Astrocyte of the cerebellum (primary cell): ENCODE measurements at places on chromosomes 3 and 15.
A peak's percentile ranks its signal among the peaks of the same experiment; 100 is the strongest.

- no peak for DNase-seq
These were observed 39.4 kb upstream of the FRMD4B start for GRCh38 chr3:69425249-69425648.

DNA sequence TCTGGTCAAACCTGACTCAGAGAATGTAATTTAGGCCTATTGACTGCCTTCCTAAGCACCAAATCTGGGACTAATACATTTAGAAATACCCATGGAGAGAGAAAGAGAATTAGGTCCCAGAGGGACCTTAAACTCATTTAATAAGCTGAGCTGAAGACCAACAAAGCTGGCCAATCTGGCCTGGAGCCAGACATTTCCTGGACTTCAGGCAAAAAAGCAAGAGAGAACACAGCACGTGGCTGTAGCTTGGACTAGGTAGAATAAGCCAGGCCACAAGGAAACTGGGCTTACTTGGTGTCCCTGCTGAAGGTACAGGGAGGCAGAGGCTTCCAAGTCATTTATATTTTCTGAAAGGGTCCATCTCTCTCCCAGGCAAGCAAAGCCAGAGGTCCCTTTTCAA lies 88.1 kb downstream of the RTP4 start:
- peak; percentile 45 for DNase-seq

- no peak for DNase-seq
These were observed 815 bp downstream of the SPINT1 start for GRCh38 chr15:40844696-40845030.

DNA sequence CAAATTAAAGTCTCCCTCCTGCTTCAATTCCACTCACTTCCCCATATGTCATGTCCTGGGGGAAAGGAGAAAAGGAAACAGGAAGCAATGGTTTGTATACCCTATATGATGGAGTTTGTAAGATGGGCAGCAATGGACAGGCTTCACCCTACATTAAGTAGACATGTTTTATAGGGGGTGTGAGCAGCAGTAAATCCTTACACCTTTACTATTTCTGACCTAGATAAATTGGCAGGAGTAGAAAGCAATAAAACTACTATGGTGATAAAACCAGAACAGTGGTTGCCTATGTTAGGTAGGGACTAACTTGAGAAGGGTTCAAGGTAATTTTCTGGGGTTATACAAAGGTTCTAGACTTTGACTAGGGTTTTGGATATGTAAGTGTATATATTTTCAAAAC lies 301.7 kb downstream of the GBE1 start:
- no peak for DNase-seq
